ENCODE measurements at places on chromosomes 6 and 20.

GRCh38 chr20:56788671-56789610 lies 159.8 kb downstream of the TFAP2C start:
- DNase-seq = no peak

DNA sequence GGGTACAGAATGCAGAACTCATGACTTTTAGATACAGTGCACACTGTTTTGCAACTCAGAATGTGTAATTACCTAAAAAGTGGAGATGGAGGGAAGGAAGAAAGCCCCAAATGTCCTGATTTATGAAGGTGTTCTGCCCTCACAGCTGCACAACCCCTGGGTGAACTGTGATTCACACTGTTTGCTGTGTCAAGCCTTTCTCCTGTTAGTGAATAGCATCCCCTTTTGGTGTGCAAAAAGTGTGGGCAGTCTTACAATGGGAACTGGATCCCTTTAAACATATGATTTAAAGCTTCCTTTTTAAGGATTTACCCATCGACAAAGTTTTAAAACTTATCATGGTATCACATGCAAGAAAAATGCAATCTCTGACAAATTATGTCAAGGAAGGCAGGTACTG lies 633.4 kb upstream of the EPHA7 start:
- DNase-seq = no peak

DNA sequence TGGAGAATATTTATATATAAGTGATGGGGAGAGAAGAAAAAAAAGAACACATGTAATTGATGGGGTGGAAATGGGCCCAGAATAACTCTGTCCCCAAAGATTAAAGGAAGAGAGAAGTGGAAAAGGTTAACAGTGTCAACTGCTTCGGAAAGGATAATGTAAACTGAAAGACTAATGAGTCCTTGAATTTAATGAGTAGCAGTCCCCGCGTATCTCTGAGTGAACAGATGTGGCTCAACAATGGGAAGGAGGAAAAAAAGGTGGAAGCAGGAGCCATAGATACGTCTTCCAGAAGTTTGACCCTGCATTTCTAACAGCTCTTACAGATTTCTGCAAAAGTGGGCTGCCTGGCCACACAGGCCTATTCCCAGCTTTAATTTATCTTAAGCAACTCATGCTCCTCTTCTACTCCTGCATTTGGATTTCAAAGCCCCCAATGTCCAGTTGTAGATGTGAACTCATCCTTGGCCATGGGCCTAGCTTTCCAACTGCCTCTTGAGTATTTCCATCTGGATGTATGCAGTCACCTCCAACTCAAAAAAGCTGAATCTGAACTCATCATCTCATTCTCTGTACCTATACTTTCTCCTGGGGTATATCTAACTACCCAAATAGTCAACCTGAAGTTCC lies 61.3 kb downstream of the DST start:
- no peak for DNase-seq

DNA sequence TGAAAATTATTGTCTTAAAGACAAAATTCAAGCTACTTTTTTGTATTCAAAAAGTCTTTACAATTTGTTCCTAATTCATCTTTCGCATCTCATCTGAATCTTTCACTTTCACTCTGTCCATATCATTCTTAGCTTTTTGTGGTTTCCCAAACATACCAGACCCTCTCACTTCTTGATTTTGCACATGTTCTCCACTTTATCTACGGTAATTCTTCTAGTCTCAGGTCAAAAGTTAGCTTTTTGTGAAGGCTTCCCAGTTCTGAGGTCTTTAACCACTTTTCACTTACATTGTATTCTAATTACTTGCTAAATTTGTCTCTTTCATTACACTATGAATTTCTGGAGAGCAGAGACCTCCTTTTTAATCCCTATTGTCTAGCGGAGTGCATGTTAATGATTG lies 34.6 kb upstream of the EPHA7 start:
- no peak for DNase-seq

- no peak for DNase-seq
Measured at GRCh38 chr6:154752022-154752421, 18.8 kb downstream of the SCAF8 start.

DNA sequence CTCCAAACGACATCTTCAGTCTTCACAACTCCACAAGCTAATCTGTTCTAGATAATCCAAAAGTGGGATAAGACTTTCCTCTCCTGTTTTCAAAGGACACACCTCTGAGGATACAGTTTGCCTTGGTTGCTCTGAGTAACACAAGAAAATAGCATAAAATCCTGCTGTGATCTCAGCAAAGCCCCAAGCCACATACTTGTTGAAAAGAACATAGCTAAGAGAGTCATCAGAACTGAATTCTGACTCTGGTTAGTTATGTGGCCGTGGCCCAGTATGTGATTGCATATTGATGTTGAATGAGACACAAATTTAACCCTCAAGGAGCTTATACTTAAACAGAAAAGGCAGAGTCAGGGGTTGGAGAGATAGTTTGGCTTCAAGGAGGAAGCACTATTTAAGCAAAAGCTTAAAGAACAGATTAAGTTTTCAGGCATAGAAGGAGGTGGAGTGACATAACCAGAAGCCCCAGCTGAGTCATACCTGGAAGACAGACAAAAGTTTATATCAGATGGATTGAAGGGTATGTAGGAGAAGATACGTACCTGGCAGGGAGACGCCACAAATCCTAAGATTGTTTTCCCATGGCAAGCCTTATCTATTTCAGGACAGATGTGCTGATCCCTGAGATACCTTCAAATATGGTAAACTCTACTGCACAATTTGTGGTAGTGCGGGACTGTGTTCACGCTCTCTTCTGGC lies 41.2 kb downstream of the OPN5 start:
- no peak for DNase-seq

DNA sequence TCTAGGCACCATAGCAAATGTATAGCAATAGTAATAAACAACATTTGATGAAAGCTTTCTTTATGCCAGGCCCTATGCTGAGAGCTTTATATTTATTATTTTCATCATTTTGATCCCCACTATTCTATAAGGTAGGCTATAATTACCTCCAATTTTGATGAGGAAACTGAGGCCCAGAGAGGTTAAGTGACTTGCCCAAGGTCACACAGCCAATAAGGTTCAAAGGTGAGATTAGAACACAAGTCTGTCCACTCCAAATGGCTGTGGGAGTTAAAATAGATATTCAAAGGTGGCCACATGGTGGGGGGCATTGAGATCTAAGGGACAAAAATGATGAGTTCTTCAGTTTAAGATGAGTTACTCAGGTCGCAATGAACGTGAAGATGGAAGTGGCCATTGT lies 269.9 kb downstream of the BMP7 start:
- DNase-seq = no peak

GRCh38 chr20:14948416-14948815 lies 611.0 kb upstream of the FLRT3 start:
- DNase-seq = no peak

DNA sequence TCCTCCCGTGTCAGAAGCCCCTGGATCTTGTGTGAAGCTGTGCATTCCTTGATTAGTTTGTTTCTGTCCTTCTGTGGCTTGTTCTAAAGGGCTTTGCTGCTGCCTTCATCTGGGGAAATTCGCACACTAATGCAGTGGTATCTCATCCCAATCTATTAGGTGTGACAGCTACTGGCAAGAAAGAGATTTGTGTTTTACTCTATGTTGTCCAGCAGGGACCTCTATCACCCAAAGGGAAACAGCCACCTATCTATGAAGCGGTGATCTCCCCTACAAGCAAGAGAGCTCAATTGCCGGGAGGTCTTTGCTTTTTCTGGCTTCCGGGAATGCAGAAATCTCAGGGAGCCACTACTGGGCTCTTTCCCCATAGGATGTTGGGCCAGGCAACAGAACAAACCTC lies 151.8 kb downstream of the NRN1 start:
- DNase-seq = no peak

GRCh38 chr6:137299681-137300080 lies 80.5 kb upstream of the IFNGR1 start:
- no peak for DNase-seq

DNA sequence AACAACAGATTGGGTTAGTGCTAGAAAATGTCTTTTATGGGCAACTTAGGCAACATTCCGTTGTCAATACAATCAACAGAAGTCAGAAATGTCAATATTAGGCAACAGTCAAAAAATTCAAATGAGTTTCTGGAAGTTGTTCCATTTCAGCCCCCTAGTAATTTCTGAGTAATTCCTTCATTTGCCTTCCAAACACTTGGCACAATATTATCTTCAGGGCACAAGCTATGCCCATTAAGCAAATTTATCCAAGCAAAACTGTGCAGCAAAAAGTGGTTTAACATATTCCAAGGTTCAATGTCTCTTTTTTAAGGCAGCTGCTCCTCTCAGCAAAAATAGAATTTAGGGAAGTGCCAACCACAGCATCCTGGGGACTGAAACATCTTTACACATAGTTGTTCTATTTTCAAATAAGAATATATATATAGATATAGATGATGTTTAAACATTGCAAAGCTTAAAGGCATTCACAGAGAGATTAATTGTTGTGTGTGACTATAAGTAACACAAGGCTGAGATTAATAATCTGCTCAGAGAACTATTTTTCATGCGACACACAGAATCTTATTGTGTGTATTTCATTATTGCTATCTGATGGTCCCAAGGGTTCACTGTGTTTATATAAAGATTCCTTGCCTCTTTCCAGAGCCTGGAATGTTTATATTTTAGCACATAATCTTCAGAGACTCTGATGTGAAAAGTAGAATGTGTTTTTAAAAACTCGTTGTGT lies 75.2 kb upstream of the ADTRP start:
- no peak for DNase-seq

DNA sequence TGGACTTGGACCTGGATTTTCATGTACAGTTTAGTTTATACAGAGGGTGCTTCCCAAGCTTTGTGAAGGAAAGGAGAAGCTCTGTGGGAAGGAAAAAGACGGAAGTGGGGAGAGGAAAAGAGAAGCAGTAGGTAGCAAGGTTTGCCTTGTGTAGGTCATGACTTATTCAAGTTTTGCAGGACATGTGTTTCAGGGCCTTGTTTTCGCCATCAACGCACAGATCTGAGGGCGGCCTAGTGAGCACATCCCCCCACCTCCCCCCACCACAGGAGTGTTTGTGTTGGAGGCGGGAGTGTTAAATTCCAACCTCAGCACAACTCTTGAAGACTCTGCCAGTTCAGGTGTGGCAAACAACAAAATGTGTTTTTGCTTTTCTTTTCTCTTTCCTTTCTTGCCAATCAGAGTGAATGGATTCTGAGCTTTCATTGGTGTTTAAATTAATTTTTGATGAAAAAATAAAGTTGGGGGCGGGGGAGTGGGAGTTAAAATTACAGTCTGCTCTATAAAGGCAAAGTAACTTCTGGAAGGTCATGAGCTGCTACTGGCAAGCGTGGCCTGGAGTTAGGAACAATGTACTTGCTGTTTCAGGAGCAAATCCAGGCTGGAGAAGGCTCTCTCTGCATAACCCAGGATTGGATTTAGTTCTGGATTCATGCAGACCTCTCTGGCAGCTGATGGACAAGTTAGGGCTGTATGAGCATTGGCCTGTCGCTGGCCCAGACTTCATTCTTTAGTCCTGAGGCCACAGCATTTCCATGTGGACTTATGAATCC lies 338.5 kb downstream of the CD83 start:
- no peak for DNase-seq

GRCh38 chr6:19803331-19804204 lies 33.6 kb upstream of the ID4 start:
- DNase-seq = no peak

DNA sequence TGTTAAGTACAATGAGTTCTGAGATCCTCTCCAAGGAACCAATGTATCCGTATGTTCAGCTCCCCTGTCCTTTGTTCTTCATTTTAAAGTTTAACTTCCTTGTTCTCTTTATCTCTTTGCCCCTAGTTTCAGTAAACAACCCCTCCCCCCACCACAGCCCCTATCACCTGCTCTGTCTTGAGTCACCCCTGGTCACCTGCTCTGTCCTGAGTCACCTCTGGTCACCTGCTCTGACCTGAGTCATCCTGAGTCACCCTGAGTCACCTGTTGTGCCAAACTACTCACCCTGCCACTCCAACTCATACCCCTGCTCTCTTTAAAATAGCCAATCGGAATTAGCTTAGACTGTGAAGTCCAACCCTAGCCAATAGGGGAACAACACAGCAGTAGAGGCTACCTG lies 288.7 kb upstream of the CDYL start:
- DNase-seq = no peak

DNA sequence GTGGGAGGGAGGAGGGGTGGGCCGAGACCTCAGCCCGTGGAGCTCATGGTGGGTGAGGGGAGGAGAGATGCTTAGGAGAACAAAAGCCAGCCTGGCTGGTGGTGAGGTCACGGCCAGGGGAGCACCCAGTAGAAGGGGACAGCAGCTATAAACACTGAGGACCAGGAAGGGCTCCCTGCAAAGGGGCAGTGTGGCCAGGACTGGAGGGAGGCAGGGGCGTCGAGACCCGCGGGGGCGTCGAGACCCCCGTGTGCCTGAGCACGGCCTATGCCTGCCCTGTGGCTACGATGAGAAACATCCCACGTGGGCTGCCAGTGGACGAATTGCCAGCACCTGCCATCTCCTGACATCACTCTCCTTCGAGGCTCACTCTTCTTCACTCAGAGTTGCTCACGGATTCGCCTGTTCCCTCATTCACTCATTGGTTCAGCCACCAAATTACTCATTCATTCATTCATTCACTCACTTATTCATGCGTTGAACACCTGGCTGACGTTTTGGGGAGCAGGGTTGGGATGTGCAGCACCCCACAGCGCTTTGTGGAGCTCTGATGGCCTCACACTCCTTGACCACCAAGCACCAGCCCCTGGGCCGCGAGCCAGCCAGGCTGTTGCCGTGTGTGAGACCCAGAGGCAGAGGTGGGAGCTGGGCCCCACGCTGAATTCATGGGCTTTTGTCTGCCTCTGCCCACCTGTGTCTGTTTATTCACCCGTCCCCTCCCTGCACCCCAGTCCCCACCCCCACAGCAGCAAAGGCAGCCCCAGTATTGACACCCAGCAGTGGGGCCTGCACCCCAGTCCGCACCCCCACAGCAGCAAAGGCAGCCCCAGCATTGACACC lies 61.2 kb upstream of the BHLHE23 start:
- no peak for DNase-seq

- no peak for DNase-seq
Measured at GRCh38 chr6:24699521-24700359, 19.2 kb downstream of the C6orf62 start.

DNA sequence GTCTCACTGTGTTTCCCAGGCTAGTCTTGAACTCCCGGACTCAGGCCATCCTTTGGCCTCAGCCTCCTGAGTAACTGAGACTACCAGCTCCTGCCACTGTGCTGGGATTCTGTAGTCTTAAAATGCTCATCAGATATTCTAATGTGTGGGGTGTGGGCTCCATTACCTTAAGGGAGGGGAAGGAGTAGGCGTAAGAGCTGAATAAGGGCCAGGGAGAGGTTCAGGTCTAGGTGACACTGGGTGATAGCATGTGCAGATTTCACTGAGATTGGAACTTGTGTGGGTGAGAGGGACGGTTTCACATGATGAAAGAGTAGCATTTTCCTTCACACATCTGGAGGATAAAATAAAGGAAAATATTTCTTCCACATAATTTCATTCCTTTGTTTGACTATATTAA lies 8.5 kb downstream of the AKAP12 start:
- no peak for DNase-seq

GRCh38 chr20:10277616-10278015 lies 59.0 kb downstream of the SNAP25 start:
- no peak for DNase-seq

GRCh38 chr20:18466574-18466893 lies 296 bp downstream of the DZANK1 start:
- no peak for DNase-seq

Measured in occipital lobe (tissue), 3 donors.